Mesendoderm (in vitro differentiated cells): ENCODE measurements at places on chromosomes 5 and 9.

- H3K4me1 ChIP-seq: peaks cover 2% of the 10 kb centered on the region
- DNase-seq: no peak
- H3K4me3 ChIP-seq: no peak overlapping the region
- H3K27ac ChIP-seq: no peak overlapping the region
- H3K36me3 ChIP-seq: no peaks in the 10 kb centered on the region
- H3K27me3 ChIP-seq: no peaks in the 10 kb centered on the region
These were observed 129.8 kb upstream of the IL12B start for GRCh38 chr5:159459951-159460538.

DNA sequence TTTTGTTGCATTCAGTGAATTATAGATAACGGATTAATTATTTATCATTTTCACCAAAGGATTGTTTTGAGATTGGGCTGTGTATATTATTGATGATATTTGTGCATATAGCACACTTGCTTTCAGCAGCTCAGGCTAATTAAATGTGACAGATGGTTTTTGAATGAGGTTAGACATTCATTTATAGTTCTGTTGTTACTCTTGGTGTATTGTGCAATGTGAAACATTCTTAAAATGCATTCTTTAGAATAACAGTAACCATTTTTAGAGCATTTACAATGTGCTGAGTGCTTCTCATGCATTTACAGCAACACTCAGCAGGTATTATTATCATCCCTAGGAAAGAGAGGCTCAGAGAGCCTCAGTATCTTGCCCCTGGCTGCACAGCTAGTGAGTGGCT lies 23.8 kb downstream of the NANS start:
- no peaks in the 10 kb centered on the region for H3K27me3 ChIP-seq
- H3K27ac ChIP-seq: no peak overlapping the region
- no peak for DNase-seq
- H3K4me1 ChIP-seq: no peaks in the 10 kb centered on the region

DNA sequence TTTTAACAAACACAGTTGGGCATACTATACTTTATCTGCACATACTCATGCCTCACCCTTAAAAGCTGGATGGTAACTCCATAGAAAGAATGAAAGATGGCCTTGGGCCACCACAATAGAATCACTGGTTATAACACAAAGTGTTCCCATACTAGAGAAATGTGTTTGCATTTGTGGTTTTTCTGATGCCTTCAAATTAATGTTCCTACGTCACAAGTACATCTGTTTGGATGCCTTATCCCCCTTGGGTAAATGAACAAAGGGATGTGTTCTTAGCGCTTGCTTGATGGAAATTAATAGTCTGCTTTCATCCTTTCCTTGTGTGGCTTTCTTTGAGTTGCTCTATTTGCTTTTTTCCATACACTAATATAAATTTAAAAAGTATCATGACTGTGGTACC lies 291.1 kb upstream of the PDE4D start:
- DNase-seq: no peak
- H3K4me3 ChIP-seq: no peak overlapping the region
- no peak overlapping the region for H3K27ac ChIP-seq

DNA sequence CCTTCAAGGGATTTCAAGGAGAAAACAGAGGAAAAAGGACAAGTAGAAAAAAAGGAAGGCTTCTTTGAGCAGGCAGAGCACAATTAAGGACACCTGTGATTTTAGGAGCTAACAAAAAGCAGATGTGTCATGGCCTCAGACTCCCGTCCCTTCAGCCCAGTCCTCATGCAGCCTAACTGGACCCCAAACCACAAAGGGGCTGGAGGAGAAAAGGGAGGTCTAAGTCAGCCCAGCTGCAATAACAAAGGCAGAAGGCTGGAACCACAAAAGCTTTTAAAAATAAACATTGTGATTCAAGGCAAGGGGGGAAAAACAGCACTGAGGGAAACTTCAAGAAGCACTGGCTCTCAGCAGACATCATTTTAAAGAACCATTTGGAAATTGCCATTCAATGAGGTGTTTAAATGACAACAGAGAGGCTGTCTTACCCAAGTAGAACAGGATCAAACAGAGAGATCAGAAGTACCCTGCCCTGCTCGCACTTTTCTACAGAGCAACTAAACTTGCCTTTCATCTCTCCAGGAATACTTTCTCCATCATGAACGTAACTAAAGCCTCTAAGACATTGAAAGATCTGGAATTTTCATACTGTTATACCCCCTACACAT lies 89.3 kb downstream of the SEMA5A start:
- H3K4me1 ChIP-seq: peaks cover 18% of the 10 kb centered on the region
- H3K4me3 ChIP-seq: no peak overlapping the region
- H3K36me3 ChIP-seq: no peaks in the 10 kb centered on the region
- DNase-seq: no peak
- no peaks in the 10 kb centered on the region for H3K27me3 ChIP-seq
- H3K27ac ChIP-seq: peak overlapping the region; percentile 54

DNA sequence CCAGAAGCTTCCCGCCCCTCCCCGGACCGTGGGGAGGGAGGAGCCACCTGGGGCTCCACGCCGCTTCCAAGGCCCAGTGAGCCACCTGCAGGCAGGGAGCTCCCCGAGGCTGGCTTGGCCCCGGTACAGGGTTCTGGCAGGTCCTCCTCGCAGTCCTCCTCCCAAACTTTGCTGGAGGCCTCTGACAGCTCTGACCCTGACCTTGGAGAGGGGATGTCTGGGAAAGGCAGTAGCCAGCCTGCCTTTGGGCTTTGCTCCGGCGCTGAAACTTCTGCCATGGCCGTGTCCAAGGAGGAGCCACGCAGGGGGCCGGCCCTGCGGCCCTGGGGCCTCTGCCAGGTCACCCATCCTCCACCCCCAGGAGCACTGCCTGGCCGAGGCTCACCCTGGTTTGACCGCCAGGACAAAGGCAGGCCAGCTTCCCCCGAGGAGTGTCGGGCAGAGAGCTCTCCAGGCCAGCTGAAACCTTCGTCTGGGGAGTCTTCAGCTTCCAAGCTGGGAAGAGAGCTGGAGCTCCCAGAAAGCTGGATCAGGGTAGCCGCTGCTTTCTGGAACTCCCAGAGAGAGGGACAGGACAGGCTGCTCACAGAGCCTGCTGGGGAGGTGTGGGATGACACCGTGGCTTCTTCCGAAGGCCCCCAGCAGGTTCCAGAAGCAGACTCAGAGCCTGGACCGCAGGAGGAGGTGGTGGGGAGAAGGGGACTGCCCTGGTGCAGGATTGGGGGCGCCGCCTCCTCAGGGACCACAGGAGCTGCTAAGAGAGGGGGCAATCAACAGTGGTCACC lies 9.0 kb upstream of the QSOX2 start:
- H3K27ac ChIP-seq: no peak overlapping the region
- H3K4me1 ChIP-seq: no peaks in the 10 kb centered on the region
- H3K36me3 ChIP-seq: no peaks in the 10 kb centered on the region
- H3K4me3 ChIP-seq: no peak overlapping the region

- DNase-seq: no peak
- H3K4me1 ChIP-seq: no peaks in the 10 kb centered on the region
- H3K27me3 ChIP-seq: no peaks in the 10 kb centered on the region
- H3K4me3 ChIP-seq: no peak overlapping the region
- H3K36me3 ChIP-seq: no peaks in the 10 kb centered on the region
These were observed 479.0 kb downstream of the MTRR start for GRCh38 chr5:8347984-8348383.

GRCh38 chr9:101354143-101354764 lies 30.6 kb downstream of the BAAT start:
- no peaks in the 10 kb centered on the region for H3K27me3 ChIP-seq
- H3K4me1 ChIP-seq: no peaks in the 10 kb centered on the region
- H3K27ac ChIP-seq: no peak overlapping the region
- H3K4me3 ChIP-seq: no peak overlapping the region

- H3K27me3 ChIP-seq: no peaks in the 10 kb centered on the region
- H3K27ac ChIP-seq: no peak overlapping the region
- H3K36me3 ChIP-seq: no peaks in the 10 kb centered on the region
- no peak for DNase-seq
These were observed 136.8 kb downstream of the ASTN2 start for GRCh38 chr9:117278020-117278419.

- no peak overlapping the region for H3K4me3 ChIP-seq
- H3K4me1 ChIP-seq: no peaks in the 10 kb centered on the region
- no peaks in the 10 kb centered on the region for H3K27me3 ChIP-seq
- no peak for DNase-seq
- H3K36me3 ChIP-seq: no peaks in the 10 kb centered on the region
- H3K27ac ChIP-seq: no peak overlapping the region
These were observed 73.0 kb downstream of the AP3B1 start for GRCh38 chr5:78221467-78221866.

GRCh38 chr5:152956943-152957613 lies 533.4 kb upstream of the GRIA1 start:
- H3K27me3 ChIP-seq: no peaks in the 10 kb centered on the region
- H3K36me3 ChIP-seq: no peaks in the 10 kb centered on the region
- no peaks in the 10 kb centered on the region for H3K4me1 ChIP-seq
- DNase-seq: no peak
- H3K4me3 ChIP-seq: no peak overlapping the region

GRCh38 chr5:35647128-35647527 lies 29.5 kb downstream of the SPEF2 start:
- H3K4me1 ChIP-seq: no peaks in the 10 kb centered on the region
- DNase-seq: no peak
- no peaks in the 10 kb centered on the region for H3K27me3 ChIP-seq
- H3K27ac ChIP-seq: no peak overlapping the region
- H3K36me3 ChIP-seq: no peaks in the 10 kb centered on the region
- H3K4me3 ChIP-seq: no peak overlapping the region

DNA sequence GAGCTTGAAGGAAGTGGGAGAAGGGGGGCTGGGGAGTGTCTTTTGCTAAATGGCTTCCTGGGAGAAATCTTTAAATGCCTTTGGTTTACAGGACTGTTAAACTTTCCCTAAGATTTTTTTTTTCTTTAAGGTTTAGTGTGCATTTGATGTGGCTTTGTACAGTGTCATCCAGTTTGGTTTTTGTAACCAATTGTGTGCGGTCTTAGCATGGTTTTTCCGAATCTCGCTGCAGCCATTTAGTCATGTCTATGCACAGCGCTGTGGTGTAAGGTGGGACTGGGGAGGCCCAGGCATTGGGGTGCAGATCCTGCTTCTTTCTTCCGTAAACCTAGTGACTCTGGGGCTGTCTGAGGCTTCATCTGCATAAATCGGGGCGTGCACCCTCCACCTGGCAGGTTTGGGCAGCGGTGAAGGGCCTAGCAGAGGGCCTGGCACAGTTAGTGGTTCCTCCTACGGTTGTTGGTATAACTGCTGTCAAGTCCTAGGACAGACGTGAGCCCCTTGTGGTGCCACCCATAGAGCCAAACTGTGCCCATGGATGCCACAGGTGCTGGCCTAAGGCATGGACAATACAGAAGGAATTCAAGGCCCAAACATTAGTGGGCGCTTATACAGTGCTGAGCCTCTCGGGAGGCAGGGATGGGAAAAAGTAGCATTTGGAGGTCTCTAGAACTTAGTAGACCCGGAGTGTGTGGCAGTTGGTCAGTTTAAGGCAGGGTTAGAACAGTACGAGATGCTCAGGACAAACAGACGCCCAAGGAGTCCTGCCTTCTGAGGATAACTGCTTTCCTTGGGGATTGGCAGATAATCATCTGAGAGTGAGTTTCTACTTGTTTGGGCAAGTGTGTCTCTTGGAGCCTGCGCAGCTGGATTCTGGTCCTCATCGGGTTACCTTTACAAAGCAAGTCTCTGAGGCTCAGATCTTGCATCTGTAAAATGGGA lies 1.5 kb downstream of the PRRC2B start:
- peak overlapping the region; percentile 93 for H3K4me3 ChIP-seq
- no peak for DNase-seq
- no peaks in the 10 kb centered on the region for H3K36me3 ChIP-seq
- peaks cover 10% of the 10 kb centered on the region for H3K4me1 ChIP-seq

DNA sequence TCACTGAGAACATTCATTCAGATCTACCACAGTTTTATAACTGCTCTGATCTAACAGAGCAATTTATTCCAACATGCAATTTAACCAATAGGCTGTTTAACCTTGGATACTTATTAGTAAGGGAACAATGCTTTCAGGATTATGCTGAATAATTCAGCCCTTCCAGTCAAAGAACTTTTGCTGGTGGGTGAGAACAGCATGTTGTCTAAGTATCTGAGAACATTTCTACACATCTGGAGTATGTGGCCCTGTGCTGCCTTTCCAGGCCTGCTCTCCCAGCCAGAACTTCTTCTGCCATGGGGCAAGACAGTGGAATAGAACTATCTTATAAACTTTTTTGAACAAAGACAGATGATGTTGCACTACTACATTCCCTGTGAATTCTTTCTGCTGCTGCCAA lies 55.8 kb downstream of the NFIB start:
- no peaks in the 10 kb centered on the region for H3K27me3 ChIP-seq
- no peak for DNase-seq
- no peak overlapping the region for H3K27ac ChIP-seq
- H3K4me1 ChIP-seq: peaks cover 3% of the 10 kb centered on the region
- H3K36me3 ChIP-seq: no peaks in the 10 kb centered on the region
- H3K4me3 ChIP-seq: no peak overlapping the region

- DNase-seq: no peak
- no peak overlapping the region for H3K4me3 ChIP-seq
- H3K27me3 ChIP-seq: no peaks in the 10 kb centered on the region
- H3K4me1 ChIP-seq: no peaks in the 10 kb centered on the region
- H3K36me3 ChIP-seq: no peaks in the 10 kb centered on the region
These were observed 5.6 kb upstream of the OMD start for GRCh38 chr9:92429836-92430235.

GRCh38 chr9:110936719-110937452 lies 101.4 kb downstream of the LPAR1 start:
- peaks cover 2% of the 10 kb centered on the region for H3K27me3 ChIP-seq
- H3K4me3 ChIP-seq: no peak overlapping the region
- no peak for DNase-seq
- H3K36me3 ChIP-seq: no peaks in the 10 kb centered on the region
- no peaks in the 10 kb centered on the region for H3K4me1 ChIP-seq

DNA sequence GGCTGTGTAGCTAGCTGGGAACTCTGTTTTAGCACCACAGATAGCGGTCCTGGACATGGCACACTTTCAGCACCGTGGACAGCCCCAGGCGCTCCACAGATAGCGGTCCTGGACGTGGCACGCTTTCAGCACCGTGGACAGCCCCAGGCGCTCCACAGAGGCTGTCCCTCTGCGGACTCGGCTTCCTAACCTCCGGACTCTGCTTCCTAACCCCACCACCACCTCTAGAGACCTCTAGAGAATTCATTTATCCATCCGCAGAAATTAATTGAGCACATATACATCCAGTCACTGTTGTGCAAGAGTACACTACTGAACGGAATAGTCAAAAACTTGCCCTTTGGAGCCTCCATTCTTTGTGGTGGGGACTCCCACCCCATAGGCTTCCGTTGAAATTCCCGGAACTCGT lies 27.4 kb downstream of the UNC5A start:
- peak; percentile 92 for DNase-seq
- no peaks in the 10 kb centered on the region for H3K4me1 ChIP-seq
- H3K27me3 ChIP-seq: no peaks in the 10 kb centered on the region

- no peak overlapping the region for H3K4me3 ChIP-seq
- no peaks in the 10 kb centered on the region for H3K36me3 ChIP-seq
- H3K27ac ChIP-seq: no peak overlapping the region
These were observed 18.6 kb upstream of the RICTOR start for GRCh38 chr5:39092581-39093351.

DNA sequence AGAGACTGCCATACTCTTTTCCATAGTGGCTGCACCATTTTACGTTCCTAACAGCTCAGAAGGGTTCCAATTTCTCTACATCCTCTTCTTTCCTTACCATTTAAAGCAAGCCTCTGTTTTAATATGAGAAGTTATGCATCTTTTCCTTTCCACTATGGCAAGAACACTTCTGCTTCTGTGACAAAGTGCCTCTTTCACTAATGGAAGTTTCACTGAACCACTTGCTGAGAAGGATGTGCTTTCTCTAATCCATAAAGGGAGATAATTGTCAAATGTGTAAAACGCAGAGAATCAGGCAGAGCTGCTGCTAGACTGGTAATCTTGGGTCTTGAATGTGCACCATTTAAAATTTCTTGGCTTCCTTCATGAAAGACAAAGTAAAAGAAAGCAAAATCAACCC lies 131.6 kb downstream of the PJA2 start:
- H3K27me3 ChIP-seq: no peaks in the 10 kb centered on the region
- no peaks in the 10 kb centered on the region for H3K36me3 ChIP-seq
- H3K4me3 ChIP-seq: no peak overlapping the region
- no peaks in the 10 kb centered on the region for H3K4me1 ChIP-seq
- H3K27ac ChIP-seq: no peak overlapping the region
